RPMI7951 (cell line): ENCODE measurements at places on chromosomes 2 and 18. TPM values are rescaled to one million over a fixed set of nuclear protein-coding genes. Genes with fewer than 3 reads are reported as not detected.

CACNB4 gene
- total RNA-seq, result 0.10 and 0.12 TPM in 2 replicates

GRP gene
- total RNA-seq, result not detected in 2 replicates

TAF1B gene
- 40.9 and 49.6 TPM in 2 replicates for total RNA-seq

DNA sequence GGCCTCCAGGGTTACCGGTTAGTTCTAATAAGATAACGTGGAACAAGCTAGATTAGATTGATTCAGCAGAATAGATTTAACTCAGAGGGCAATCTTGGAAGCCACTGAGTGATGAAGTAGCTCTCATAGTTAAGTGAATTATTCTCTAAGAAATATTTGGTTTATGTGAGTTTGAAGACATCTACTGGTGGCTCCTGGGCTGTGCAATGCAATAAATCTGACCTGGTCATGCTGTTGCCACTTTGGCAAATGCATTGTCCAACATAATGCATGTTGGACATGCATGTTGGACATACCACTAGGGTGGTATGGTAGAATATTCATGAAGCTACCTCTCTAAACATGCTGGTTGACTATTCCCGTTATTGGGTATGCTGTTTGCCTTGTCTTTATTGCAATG lies 493.7 kb upstream of the VRK2 start:
- DNase-seq, result no peak

DNA sequence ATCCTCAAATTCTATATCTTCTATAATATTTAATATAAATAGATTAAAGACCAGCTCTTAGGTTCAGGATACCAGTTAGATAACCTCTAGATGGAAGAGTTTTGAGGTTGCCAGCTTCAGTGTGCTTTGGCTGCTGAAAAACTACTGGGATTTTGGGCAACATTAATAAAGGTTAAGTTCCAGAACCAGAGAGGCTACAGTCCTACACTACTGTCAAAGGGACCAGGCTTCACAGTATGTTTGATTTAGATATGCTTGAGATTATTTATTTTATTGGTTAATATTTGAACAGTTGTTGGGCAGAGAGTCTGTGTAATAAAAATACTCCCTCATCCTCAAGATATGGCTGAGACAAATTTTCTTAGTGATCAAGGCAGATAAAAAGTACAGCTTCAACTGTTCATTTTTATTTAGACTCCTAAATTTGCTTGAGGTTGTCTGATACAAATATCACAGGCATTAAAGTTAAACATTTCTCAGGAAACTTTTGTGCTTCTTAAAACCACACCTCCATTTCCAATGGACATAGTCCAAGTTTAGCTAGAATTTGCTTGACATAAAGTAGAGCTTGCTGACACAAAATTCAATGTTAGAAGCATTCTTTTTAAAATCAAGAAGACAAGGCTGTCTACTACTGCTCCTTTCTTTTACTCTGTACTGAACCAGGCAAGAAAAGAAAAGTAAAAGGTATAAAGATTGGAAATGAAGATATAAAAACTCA lies 19.7 kb upstream of the TMEM17 start:
- DNase-seq, result no peak

GRCh38 chr2:225290757-225291400 lies 108.6 kb upstream of the NYAP2 start:
- no peak for DNase-seq

DNA sequence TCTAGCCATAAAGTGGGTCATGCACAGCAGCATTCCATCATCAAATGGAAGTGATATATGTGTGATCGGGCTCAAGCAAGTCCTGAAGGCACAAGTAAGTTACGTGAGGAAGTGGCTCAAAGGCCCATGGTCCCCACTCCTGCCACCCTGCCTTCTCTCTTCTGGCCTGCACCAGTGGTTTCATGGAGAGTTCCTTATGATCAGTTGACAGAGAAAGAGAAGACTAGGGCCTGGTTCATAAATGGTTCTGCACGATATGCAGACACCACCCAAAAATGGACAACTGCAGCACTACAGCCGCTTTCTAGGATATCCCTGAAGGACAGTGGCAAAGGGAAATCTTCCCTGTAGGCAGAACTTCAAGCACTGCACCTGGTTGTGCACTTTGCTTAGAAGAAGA lies 412.6 kb upstream of the SMIM21 start:
- no peak for DNase-seq

GRCh38 chr2:176104316-176105077 lies 2.6 kb upstream of the HOXD11 start:
- no peak for DNase-seq
